H54 (cell line): ENCODE measurements at places on chromosomes 5 and 9.
A peak's percentile ranks its signal among the peaks of the same experiment; 100 is the strongest.

DNA sequence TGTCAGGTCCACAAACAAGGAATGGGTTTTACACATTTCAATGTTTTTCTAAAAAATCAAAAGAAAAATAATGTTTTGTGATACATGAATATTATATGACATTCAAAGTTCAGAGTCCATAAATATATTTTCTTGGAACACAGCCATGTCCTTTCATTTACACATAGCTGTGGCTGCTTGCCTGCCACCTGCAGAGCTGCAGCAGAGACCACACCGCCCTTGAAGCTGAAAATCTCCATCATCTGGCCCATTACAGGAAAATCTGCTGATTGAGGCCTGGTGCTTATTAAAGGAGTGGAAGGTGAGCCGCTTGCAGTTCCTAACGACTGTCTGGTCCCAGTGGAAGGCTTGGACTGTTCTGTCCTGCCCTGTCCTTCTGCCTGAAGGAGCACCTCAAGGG lies 232.6 kb upstream of the ADAMTS16 start:
- no peak for DNase-seq

- DNase-seq = no peak
These were observed 20.0 kb upstream of the RUFY1 start for GRCh38 chr5:179530069-179530998.

DNA sequence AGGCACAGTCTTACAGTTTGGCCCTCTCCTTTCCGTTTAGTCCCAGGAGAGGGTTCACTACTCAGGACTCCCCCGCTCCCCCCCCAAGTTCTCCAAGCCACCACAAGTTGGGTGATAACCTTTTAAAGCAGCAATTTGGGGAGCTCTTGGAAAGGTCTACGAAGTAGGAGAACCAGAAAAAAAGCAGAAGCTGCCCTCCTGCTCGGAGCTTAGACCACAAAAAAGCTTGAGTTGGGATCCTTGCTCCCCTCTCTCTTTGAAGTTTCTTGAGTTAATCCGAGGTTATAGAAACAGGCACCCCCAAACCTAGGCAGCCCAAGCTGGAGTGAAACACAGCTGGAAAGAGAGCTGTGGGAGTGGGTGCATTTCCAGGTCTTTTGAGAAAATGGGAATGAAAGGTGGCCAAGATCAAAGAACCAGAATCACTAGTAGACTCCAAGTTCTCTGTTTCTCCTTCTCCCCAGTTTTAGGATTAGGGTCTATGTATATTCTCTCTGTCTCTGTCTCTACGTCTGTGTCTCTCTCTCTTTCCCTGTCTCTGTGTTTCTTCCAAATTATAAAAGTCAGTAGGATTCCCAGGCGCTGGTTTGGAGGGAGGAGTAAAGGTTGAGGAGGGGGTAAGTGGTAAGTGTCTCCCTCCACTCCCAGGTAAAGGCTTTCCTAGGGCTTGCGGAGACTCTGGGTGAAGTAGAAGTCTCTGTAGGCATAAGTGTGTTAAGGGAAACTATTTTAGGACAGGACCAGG lies 2.8 kb downstream of the LHX2 start:
- DNase-seq = no peak

GRCh38 chr5:59837071-59837470 lies 56.5 kb downstream of the PDE4D start:
- no peak for DNase-seq

DNA sequence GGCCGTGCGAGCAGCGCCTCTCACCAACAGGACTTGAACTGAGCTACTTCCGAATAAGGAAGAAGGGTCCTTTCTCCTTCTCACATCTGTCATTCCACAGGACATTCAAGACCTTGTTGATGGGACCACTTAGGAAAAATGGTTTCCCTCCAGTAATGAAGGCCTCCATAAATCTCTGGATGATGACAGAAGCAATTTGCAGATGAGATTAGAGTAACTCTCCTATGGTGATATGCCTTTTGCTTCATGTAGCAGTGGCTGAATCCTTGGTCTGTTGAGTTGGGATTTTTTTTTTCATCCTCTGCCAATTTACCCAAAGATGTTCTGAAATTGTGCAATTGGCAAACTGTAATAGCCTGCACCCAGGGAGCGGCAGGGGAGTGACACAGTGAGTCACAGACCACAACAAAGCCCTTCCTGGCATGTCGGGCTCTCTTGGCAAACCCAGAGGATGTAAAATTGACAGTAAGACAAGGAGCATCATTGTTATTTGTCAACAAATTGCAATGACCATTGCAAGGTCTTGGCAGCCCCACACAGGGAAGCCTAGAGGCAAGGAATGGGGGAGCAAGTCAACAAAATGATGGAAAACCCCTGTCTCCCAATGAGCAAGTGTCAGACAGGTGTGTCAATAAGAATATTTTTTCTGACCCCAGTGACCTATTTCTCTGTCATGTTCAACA lies 275.9 kb downstream of the ACTL7B start:
- peak; percentile 42 for DNase-seq

DNA sequence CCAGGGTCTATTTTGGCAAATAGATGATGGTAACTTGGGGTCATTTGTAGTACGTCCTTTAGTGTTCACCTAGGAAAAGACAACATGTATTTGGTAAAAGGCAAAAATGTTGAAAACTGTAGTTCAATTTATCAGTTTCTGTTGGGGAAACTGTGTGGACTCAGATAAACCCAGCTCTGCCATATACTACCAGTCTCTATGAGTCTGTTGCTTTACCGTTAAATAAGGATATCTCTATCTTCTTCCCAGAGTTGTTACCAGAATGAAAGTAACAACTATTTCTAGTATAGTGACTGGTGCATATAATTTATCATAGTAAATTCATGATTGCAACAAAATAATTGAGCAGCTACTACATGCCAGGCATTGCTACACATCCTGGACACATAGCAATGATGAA lies 3.8 kb upstream of the IQGAP2 start:
- DNase-seq = no peak

DNA sequence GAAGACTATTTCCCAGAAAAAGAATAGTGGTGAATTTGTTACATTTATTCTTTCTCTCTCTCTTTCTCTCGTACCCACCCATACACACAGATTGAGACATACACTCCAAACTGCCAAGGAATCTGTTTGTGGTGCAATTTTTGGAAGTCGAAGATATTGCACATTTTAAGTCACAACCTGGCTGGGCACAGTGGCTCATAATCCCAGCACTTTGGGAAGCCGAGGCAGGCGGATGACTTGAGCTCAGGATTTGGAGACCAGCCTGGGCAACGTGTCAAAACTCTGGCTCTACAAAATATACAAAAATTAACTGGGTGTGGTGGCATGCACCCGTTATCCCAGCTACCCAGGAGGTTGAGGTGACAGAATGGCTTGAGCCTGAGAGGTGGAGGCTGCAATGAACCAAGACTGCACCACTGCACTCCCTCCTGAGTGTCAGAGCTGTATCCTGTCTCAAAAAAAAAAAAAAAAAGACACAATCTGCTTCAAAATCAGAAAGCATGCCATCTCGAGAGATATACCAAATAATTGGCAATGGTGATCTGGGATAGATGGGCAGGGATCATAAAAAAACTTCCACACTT lies 19.2 kb upstream of the PLIN2 start:
- DNase-seq = no peak

- DNase-seq = no peak
These were observed 61.0 kb upstream of the FER start for GRCh38 chr5:108686676-108687075.

DNA sequence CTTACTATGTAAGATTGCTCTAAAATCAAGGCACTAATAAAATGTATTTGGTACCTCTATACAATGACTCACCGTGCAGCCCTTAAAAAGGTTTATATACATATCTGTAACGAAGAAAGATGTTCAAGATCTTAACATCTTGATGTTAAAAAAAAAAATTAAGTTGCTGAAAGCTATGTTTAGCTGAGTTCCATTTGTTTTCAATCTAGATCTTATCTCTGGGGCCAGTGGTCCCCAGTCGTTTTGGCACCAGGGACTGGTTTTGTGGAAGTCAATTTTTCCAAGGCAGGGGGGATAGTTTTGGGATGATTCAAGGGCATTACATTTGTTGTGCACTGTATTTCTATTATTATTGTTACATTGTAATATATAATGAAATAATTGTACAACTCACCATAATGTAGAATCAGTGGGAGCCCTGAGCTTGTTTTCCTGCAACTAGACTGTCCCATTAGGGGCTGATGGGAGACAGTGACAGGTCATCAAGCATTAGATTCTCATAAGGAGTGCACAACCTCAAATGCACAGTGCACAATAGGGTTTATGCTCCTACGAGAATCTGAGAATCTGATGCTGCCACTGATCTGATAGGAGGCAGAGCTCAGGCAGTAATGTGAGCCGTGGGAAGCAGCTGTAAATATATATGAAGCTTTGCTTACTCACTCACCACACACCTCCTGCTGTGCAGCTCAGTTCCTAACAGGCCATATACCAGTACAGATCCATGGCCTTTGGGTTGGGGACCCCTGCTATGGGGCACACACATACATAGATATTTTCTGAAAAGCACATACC lies 27.6 kb upstream of the TSLP start:
- no peak for DNase-seq

DNA sequence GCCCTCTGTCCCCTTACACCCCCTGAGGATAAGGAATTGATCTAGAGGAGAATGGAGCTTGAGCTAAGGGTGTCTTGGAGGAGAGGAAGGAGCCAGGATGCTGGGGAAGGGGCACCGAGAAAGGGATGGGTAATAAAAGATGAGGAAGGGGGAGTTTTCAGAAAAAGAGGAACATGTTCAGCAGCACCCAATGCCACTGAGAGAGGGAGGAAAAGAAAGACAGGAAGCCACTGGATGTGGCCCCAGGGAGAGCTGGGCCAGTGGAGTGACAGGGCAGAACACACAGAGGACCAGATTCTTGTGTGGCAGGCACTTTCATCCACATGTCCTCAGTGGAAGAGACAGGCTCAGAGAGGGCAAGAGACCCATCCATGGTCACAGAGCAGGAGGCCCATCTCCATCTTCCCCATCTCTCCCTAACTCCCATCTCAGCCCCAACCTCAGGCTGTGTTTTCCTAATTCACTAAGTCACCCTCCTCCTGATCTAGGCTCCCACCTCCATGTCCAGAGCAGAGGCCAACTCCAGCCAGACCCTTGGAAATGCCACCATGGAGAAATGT lies 7.2 kb downstream of the PFN3 start:
- no peak for DNase-seq

- no peak for DNase-seq
These were observed 10.3 kb downstream of the SLC6A19 start for GRCh38 chr5:1211701-1212100.

GRCh38 chr5:71533615-71534014 lies 53.5 kb upstream of the MCCC2 start:
- DNase-seq = no peak

DNA sequence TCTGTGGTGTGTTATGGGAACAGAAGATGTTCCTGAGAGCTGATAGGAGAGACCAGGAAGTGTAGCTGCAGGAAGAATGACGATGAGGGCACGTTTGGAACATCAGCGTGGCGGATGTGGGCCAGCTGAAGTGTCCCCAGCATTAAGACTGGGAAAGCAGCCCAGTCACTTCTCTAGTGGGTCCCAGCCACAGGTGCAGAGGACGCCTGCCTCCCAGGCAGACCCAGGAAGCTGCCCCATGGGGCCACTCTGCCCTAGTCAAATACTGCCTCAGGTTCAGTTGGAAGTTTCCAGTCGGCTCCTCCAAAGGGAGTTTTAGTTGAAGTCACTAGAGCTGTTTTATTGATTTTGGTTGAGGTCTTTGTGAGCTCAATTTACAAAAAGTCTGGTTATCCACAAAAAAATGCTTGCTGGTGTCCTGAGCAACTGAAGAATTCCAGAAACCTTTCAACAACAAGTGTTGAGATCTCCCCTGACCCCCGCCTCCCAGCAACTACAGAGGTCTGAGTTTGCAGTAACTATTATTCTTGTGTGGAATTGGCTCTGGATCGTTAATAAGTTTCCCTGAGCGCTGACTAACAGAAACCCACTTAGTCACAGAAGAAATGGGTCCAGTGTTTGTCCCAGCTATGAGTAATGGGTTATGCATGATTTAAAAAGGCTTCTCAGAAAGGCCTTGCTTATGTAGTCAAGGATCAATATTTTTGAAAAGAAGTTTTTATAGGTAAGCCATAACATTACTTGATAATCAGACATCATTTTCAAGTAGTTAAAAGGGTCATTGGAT lies 294.1 kb downstream of the FANCC start:
- DNase-seq = peak; percentile 80

DNA sequence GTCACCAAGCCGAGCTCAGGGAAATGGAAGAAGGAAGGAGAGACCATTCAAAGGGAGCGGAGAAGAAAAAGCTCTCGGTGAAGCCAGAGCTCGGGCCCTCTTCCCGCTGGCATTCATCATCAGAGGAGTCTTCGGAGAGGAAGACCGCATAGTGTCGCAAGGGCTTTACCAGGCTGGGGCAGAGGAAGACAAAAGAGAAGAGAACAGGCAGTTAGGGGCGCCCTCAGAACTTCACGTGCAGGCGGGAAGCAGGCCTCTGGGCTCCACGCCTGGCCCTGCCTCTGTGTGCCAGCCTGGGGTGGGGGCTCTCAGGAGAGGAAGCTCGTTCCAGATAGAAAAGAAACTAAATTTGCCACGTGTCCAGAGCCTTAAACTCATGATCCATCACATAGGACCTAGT lies 31.7 kb downstream of the CRB2 start:
- DNase-seq = no peak

DNA sequence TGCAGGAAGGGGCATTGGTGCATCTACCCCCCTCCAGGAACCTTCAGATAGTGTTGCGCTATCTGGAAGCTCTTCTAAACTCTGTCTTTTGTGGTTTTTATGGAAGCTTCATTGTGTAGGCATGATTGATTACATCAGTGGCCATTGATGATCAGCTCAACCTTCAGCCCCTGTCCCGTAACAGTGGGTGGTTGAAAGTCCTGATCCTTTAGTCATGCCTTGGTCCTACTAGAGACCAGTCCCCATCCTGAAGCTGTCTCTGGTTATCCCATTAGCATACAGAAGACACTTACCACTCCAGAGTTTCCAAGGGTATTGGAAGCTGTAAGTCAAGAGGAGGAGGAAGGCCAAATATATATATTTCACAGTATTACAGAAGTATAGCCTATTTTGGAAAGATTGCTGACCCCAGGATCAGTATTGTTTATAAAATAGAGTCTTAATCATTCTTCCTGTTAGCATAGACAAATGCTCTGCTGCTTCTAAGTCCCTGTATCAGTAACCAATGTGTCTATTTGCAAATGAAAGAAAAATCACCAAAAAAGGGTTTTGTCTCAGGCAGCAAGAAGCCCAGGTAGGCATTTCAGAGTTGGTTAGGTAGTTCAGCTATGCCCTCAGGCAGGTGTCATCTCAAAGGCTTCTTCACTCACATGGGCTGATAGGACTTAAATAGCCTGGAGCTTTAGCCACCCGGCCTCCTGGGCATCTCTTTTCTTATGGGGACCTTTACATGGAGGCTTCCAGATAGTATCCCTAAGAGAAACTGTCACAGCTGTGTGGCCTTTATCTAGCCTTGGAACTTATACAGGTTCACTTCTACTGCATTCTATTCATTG lies 41.6 kb downstream of the SPIN1 start:
- no peak for DNase-seq

- DNase-seq = no peak
These were observed 71.1 kb downstream of the COL27A1 start for GRCh38 chr9:114226246-114227055.

- DNase-seq = no peak
These were observed 177.6 kb upstream of the ST8SIA4 start for GRCh38 chr5:101080462-101081240.
